ENCODE measurements at places on chromosomes 3 and 15.

DNA sequence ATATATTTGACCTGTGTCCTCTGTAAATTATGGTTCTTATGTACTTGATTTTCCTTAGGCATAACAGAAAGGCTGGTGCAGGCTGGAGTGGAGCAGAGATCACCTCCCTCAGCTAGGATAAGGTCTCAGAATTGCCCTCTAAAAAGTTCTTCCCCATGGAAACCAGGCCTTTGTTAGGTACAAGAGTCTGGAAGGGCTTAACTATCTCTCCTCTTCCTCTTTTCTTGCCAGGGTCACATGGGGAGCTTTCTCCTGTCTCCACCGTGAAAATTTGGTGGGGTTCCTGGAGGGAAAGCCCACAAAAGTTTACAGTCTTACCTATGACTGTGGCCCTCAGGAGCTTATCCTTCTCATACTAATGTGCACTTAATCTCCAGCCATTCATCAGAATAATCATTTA, 633.2 kb downstream of the MCTP2 start:
- no peak for DNase-seq

GRCh38 chr15:90001062-90001682, at the start of gene ZNF710:
ZNF710 (plus strand) TSS chr15:90001324; CDS start chr15:90067138, 65,814 bp downstream.
- no peak for DNase-seq

GRCh38 chr15:81362790-81363189, 11.2 kb downstream of the TMC3 start:
- no peak for DNase-seq

DNA sequence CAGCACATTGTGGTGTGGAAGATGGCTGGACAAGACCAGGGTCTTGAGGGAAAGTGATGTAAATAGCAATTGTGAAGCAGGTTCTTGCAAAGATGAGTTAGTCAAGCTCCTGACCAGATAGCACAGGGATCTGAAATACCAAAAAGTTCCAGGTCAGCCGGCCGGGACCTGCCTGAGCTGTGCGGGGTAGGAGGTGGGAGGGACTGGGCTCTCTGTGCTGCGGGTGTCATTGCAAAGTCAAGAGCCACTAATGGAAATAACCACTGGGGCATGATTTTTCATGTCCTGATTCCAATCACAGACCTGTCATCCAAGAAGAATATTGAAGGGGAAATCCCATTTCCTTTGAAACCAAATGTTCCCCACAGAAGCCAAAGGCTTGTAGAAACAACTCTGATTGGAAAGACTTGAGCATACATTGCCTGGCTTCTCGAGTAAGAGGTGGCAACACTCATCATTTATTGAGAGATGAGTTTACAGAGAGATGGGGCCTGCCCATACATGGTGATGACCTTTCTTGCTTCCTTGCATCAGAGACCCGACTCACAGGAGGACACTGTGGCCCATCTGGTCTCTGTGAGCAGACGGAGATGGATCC, 44.2 kb upstream of the KY start:
- DNase-seq, result no peak

DNA sequence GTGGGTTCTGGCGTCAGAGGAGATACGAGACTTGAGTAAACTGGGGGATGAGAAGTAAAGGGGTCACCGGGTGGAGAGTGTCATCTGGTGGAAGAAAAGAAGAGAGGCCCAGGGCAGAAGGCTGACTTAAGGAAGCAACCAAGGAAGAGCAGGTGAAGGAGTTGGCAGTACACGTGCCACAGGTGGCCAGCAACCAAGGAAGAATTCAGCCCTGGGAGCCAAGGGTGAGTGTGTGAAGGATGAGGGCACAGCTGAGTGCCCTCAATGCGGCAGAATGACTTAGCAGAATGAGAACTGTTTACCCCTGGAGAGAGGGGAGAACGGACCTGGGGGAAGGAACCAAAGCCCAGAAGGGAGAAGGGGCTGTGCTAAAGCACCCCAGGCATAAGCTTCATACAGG, 71.3 kb downstream of the WHAMM start:
- DNase-seq, result no peak

DNA sequence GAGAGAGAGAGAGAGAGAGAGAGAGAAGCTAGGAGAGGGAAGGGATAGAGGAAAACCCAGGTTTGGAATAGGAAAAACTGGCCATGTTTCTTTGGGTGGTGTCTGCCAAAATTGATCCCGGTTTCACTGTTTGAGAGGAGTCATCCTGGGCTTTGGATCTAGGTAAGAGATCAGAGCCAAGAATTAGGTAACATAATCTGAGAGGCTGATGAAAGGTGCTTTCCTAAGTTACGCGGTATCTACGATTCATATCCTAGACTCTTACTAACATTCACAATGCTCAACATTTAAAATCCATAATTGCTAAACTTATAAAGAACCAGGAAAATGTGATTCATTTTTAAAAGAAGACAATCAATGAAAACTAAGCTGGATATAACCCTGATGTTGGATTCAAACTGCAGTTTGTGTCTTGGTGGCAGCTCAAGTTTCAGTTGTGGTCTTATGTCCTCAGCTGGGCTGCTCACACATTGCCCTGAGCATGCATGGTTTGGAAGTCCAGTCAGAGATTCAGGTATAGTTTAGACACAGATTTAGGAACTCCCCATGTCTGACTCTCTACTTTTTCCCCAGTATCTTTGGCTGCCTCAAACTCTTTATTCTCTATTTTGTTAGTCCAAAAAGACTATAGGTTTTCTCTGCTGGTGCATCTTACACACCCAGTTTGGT, 42.5 kb upstream of the FMN1 start:
- no peak for DNase-seq

- no peak for DNase-seq
These were observed 713.9 kb upstream of the GBE1 start for GRCh38 chr3:82475306-82475705.

GRCh38 chr15:29207758-29208108, 61.9 kb downstream of the NSMCE3 start:
- DNase-seq, result no peak

DNA sequence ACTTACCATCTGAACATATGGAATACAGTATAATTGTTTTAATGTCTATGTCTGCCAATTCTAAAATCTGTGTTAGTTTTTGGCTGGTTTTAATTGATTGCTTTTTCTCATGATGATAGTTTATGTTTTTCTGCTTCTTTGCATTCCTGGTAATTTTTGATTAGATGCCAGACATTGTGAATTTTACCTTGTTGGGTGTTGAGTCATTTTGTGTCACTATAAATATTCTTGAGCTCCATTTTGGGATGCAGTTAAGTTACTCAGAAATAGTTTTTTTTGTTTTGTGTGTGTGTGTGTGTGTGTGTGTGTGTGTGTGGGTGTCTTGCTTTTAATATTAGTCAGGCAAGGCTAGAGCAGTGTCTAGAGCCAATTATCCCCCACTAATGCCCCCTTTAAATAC, 818.8 kb upstream of the NR2F2 start:
- no peak for DNase-seq

DNA sequence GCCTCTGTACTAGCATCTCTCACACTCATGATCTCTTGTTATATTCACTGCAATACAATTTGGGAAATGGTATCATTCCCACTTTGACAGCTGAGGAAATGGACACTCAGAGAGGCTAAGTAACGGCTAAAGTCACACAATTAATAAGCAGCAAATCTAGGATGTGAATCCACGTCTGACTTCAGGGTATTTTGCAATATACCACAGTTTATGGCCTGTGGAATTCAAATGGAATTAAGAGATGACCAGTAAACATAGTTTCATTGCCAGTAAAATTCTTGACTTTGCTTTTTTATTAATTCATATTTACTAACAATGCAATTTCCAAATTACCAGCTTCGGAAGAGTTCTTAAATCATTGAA, 61.1 kb downstream of the CCNL1 start:
- DNase-seq, result no peak

DNA sequence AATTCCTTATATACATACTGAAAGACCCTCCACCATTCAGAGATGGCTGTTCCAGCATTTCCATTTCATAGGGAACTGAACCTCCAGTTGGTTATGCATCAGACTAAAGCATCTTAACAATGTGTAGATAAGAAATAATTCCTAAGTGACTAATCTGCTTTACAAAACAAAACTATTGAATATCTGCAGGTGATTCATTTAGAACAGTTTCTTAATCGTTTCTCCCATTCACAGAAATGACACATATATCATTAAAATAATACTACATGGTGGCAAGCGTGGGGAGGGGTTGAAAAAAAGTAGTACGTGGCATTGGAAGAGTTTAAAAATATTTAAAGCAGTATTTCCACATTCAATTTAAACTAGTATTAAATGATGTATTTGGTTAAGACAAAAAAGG, 19.5 kb downstream of the COPS2 start:
- DNase-seq, result no peak

- DNase-seq, result no peak
These were observed 4.5 kb upstream of the IL17RC start for GRCh38 chr3:9912294-9912935.

DNA sequence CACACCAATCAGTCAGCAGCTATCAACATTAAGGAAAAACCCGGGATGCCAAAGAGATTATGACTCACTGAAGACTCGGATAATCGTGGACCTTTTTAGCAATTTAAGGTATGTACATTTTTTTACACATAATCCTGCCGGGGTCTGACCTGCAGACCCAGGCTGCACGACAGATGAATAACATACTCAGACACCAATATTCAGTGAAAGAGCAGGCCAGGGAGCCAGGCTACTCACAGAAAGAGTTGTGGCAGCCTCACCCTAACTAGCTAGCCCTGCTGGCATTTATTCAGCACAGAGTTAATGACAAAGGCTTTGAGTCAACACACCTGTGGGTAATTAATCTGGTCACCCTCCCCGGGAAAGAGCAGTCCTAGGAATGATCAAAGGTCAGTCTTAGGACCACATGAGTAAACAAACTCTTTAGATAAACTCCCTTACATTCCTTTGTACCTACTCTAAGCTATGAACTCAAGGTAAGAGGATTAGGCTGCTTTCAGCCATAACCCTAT, 727.5 kb downstream of the TBL1XR1 start:
- DNase-seq, result no peak

DNA sequence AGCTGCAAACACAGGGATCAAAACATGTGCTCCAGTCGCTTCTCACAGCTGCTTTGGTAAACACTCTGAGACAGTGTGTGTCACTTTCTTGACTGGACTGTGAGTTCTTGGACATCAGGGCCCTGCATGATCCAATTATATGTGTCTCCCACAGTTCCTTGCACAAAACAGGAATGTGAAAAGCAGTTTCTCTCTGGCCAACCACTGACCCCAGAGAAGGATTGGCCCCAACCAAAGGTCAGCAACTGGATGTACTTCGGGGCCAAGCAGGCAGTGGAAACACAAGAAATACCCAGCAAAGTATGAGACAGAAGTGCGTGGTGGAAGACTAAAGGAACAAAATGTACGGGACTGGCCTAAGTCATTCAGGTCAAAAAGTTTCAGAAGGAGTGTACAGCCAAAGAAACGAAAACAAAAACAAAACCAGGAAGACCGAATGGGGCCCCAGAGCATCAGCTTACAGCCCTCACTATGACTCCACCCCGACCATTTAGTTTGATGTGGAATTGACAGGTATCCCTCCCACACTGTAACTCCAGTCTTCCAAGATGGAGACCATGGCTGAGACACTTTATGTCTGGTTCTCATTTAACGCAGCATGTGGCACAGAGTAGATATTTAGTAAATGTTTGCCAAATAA, 76.7 kb upstream of the LPP start:
- no peak for DNase-seq

DNA sequence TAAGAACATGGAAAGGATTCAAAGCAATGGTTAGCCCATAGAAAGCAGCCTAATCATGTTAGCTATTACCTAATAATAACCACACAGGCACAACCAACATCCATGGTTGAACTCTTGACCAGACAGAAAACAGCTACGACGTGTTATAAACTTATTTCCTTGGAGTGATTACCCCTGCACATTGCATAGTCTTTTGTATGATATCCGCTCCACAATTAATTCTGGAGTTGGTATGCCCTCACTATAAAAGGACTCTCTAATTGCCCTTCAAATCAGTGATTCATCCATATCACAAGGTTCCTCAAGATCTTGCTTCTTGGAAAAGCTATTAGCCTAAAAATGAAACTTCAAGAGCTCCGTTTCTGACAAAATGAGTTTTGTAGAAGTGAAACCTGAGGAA, 117.9 kb downstream of the SYNPR start:
- DNase-seq, result no peak

DNA sequence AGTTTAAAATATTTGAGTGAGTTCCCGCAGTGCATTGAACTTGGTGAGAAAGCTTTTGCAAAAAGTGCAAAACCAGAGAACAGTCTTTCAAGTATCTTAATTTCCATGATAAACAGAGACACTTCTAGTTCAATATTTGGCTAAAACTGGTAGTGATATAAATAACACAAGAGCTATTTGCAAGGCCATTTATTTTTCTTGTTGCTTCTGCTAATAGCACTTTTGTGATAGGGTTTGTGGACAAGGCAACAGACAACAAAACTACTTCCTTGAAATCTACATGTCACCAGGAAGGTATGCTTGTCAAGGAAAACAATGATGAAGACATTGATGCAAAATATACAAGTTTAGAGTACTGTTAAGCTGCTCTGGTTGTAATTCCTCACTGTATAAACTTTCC, 1225.1 kb downstream of the OTOL1 start:
- DNase-seq, result no peak

DNA sequence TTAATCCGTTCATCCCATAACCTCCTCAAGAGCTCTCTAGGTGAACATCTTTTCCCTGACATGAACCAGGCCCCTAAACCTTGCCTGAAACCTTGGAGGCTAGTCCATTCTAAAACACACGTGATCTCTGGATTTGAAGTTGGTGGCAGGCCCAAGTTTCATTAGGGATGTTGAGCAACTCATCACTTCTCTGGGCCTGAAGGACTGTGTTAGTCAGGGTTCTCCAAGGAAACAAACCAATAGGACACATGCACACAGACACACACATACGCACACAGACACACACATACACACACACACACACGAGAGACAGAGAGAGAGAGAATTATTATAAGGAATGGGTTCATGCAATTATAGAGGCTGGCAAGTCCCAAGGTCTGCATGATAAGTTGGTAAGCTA, 31.9 kb downstream of the ACAN start:
- DNase-seq, result no peak

DNA sequence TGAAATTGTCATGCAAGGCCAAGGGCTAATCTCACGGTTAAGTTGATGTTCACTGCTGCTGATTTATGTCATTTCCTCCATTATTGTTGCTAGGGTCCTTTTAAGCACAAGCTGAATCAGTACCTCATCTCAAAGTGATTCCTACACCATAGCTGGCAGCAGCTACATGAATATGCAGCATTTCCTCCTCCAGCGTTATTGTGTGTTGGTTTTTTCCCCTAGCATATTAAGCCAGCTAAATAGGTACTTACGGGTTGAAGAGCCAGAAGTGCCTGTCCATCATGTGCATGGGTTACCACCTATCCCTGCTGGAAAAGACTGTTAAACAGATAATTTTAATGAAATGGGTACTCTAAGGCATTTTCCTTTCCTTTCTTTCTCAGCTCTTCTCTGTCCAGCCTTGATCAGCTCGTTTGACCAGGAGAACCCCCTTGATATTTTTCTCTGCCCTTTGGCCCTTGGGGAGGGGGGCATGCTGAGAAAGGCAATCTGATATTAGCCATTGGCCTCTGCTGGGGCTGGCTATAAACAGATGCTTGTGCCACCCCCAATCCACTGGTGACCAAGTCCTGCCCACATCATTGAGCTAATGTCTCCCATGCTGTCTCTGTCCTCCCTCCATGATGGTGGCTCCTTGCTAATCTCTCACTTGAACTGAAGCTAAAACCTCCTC, 115.6 kb upstream of the PLXNA1 start:
- DNase-seq, result no peak

Measured in activated CD4-positive, alpha-beta T cell treated with anti-CD3 and anti-CD28 coated beads for 1 hour (primary cell).